ENCODE measurements at places on chromosomes 16 and 17.

- DNase-seq: no peak
Observed at GRCh38 chr16:56886826-56887225, 21.8 kb downstream of the SLC12A3 start.

GRCh38 chr16:84834403-84834772 is 14.6 kb downstream of the CRISPLD2 start:
- DNase-seq: no peak

DNA sequence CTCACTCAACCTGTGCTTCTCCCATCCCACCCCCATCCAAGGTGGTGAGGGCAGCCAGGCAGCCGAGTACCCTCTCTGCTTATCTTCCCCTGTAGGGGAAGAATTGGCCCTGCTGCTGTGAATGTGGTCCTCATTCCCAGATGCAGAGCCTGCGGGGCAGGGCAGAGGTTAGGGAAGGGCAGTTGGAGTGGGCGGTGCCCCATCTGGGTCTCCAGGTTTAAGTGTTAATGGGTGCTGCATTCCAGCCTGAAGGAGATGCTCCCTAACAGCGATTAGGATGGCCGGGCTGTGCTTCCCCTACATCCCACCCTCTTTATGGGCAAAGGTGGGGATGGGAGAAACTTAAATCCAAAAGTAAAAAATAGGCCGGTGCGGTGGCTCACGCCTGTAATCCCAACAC is 12.1 kb downstream of the TMEM95 start:
- DNase-seq: no peak

DNA sequence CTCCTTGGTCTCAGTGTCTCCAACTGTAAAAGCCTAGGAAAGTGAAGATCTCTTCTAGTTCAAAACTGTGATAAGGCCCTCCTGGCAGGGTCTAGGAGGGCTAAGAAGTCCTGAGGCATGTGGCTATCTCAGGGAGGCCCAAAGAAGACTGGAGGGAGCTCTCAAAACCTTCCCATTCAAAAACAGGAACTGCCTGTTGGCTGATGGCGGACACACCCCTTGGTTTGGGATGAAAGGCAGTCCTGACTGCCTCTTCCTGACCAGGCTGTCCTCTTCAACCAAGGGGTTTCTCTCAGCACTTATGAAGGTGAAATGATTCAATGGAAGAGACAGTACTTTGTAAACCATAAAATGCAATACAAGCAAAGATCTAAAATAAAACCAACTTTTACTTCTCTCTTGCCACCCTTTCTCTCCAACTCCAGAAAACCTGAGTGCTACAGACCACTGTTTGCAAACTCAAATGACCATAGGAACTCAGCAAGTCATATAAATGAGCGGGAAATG is 4.7 kb downstream of the ZNF764 start:
- no peak for DNase-seq

DNA sequence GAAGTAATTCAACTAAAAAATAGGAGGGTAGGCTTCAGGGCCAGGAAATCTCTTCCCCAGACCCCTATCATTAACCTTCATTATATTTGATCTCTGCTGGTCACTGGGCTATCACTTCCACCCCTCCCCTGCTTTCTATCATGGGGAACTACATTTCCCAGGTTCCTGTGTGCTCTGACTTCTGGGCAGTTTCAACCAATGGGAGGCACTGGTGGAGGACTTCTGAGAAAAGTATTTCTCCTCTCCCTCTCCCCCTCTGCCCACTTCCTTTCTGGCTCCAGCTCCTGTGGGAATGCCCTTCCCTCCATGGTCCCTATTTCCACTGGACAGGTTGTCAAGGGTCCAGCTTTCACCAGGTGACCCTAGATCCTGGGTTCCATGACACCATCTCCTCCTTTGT is 364.4 kb downstream of the C16orf95 start:
- no peak for DNase-seq

DNA sequence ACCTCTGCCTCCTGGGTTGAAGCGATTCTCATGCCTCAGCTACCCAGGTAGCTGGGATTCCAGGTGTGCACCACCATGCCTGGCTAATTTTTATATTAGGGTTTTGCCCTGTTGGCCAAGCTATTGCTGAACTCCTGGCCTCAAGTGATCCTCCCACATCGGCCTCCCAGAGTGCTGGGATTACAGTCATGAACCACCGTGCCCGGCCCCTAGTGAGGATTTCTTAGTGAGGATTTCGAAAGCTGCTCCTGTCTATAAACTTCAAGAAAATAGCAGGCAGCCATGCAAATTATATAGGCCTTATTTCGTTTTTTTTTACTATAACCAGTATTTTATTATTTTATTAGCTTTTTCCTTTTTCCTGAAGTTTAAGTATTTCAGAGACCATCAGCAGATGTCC is 41.6 kb downstream of the EPN2 start:
- DNase-seq: no peak

DNA sequence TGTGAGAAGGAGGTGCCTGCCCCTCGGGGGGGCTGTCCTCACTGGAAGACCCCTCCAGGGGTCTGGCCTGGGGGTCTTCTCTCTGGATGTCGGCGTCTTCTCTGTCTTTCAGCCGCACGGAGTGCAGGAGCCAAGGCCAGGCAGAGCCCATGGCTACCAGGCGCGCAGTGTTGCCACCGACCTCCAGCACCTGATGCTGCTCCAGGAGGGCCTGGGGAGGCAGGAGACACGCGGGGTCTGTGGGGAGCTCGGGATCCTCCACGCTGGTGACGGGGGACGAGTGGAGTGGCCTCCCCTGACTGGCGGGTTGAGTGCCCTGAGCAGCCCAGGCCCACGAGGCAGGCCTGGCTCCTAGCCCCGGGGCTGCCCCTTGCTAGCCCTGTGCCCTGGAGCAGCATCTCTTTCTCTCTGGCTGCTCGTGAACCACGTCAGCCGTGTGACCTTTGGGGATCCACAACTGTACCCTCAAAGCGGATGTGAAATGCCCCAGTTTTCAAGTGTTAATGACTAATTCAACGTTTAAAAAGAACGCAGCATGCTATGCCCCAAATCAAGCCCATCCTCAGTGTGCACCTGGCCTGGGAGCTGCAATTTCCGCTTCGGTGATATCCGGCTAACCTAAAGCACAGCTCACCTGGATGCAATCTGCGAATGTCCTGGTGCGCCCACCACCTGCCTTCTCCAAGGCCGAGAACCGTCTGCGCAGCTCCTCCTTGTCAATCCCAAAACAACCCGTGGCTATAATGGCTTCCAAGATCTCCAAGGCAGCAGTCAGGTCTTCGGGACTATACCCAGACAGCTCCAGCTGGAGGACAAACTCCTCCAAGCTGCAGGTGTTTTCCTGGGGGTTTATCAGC is 62.9 kb downstream of the IL21R start:
- no peak for DNase-seq

DNA sequence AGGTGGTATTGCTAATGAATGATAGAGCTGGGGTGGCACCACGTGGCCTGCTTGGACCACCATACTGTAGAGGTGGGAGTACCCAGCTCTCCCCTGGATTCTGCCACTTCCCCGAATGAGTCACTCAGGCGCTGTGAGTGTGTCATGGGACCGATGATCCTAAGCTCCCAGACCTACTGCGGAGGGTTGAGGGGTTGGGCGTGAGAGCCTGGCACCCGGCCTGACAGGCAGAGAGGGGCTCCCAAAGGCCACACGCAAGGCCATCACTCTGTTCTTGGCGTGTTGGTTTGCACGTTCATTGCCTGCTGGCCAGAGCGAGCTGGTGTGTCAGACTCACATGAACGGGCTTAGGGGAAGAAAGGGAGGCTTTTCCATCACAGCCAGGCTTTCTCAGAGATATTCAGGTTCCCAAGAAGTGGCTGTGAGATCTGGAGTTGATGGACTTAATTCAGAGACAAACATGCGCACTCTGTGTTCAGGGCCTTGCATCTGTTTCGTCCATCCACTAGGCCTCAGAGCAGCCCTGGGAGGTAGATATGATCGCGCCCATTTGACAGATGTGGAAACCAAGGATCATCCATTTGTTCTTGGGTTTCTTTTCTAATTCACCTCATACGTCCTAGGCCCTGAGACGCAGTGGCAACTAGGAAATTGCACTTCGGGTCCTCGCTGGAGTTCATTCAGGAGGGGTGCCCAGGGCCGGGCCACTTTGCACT is 41.4 kb downstream of the CMIP start:
- no peak for DNase-seq

- no peak for DNase-seq
Observed at GRCh38 chr16:57004387-57005250, 15.3 kb downstream of the NLRC5 start.

GRCh38 chr17:1073241-1073962 is 76.5 kb downstream of the TIMM22 start:
- DNase-seq: peak; percentile 87

DNA sequence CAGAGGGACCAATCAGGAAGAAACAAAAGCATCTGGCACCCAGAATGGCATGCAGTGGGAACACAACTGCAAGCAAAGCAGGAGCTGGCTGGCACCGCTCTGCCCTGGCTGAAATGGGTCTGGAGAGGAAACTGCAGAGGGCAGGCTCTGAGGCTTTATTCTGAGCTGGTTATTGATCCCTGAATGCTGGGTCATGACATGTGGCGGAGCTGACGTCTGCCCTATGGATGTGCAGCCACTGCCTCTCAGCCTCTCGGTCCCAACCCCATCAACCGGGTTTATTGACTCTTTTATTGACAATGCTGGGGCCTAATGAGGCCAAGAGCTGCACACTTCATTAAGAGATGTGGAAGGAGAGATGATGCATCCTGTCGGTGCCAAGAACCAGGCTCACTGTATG is 3.9 kb upstream of the SKAP1 start:
- no peak for DNase-seq

DNA sequence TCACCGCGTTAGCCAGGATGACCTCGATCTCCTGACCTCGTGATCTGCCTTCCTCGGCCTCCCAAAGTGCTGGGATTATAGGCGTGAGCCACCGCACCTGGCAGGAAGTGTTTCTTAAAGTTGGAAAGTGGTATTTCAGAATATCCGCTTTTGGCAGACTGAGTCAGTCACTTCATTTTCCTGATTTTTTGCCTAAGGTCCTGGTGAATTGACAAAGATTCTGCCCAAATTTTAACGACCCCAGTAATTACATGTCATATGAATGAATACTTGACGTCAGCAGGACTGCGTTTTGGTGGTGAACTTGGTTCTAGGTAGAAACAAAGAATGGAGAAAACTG is 4.5 kb upstream of the BRCA1 start:
- DNase-seq: no peak

Data from SHP77 (cell line).